ENCODE measurements at places on chromosomes 2 and 18.

DNA sequence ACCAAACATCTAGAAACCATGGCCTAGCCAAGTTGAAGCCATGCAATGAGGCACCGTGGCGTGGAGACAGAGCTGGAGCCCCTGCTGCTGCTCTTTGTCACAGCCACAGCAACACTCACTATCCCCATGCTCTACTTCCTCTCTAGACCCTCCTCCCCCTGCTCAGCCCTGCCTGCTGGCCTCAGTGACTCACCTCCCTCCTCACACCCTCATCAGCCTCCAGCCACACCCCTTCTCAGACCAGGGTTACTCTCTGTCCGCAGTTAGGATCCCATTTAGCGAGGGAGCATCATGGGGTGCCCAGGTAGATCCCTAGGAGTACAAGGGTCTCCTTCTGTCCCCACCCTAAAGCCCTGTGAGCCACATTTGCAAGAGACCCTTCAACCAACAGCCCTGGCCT lies 25.4 kb upstream of the SOX11 start:
- DNase-seq, result no peak

DNA sequence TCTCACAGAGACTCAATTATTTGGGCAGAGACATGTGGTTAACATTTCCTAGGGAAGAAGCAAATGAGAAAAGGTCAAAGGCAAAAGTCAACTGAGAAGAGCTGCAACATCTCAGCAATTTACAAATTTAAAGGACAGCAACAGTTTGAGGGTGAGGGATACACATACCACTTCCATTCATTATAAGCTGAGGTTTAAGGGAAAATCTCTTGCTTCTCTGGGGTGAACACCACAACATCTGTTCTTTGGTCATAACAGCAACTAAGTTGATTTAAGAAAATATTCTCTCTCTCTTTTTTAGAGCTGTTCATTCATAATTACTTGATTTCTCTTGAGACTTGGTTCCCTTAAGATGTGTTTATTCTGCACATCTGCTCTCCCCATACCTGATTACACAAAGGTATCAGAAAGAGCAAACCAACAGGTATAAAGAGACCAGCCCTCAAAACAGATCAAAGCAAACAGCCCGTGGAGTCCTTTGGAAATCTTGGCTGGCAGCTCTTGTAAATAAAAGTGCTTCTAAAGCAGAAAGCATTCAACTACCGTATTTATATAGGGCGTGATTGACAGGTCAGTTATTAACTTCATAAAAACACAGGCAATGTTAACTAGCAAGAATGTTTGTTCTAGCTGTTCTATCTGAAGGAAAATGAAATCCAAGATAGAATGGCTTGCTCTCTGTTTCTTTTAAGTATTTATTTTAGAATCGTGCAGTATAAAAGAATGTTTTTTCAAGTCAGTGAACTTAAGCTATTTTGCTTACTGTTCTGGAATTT lies 132.8 kb downstream of the THADA start:
- DNase-seq, result peak; percentile 55

DNA sequence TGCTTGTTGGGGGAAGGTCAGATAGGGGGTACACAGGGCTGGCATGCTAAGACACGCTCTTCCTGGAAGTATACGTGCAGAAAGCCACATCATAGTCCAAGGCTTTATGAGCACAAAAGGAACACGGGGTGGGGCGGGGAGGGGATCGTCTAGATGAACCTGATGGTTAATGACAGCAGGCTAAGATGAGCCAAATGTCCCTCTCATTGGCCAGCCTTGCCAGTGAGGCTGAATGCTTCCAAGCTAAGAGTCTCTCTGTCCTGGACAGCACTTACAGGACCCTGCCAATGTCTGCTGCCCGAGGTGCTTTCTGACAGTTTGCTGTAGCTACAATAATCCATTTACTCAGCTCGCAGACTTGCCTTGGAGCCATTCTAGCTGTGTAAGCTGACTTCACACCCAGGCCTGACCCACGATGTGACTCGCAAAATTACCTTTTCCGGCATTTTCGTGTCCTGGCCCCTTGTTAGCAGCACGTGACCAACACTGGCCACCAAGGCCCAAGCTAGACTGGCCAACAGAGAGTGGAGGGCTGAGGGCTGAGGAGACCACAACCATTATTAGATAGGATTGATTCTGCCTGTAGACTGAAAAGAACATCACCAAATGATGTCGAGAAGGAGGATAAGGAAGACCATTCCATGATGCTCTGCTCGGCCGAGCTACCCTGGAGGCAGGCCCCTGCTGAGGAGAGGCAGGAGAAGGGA lies 84.2 kb downstream of the MALT1 start:
- DNase-seq, result no peak

- DNase-seq, result no peak
Measured at GRCh38 chr2:233593201-233593600, 24.2 kb upstream of the UGT1A8 start.

- DNase-seq, result peak; percentile 14
Measured at GRCh38 chr2:68292108-68292710, 27.5 kb downstream of the CNRIP1 start.

- no peak for DNase-seq
Measured at GRCh38 chr2:117977696-117978095, 36.2 kb downstream of the CCDC93 start.

- DNase-seq, result no peak
Measured at GRCh38 chr18:36862182-36862581, 33.3 kb downstream of the KIAA1328 start.

- DNase-seq, result no peak
Measured at GRCh38 chr2:120589771-120590608, 145.7 kb upstream of the GLI2 start.

- DNase-seq, result no peak
Measured at GRCh38 chr18:25164211-25164847, 187.6 kb downstream of the ZNF521 start.

Data from NCI-H1417 treated with DMSO at 0.1 percent for 48 hours (cell line).